Regular cardiac myocyte (primary cell): ENCODE measurements at places on chromosomes 6 and 20. TPM values are rescaled to one million over a fixed set of nuclear protein-coding genes. Genes with fewer than 3 reads are reported as not detected.

LY6G6F gene
- total RNA-seq: not detected in 2 replicates

HLA-G gene
- 1.1 TPM in 1 of 2 replicates, not detected in the other for total RNA-seq

FOXC1 gene
- total RNA-seq: 2.3 and 2.8 TPM in 2 replicates

THBS2 gene
- total RNA-seq: 629 and 1,580 TPM in 2 replicates

SAMD10 gene
- 0.38 and 0.56 TPM in 2 replicates for total RNA-seq

SYTL3 gene
- 3.6 and 6.8 TPM in 2 replicates for total RNA-seq

OR2H1 gene
- total RNA-seq: not detected in 2 replicates

MUC21 gene
- total RNA-seq: not detected in 2 replicates

SLC17A4 gene
- total RNA-seq: not detected in 2 replicates

UNC5CL gene
- under 0.01 TPM in 1 of 2 replicates, not detected in the other for total RNA-seq

CRISP2 gene
- total RNA-seq: not detected in 2 replicates

SLC13A3 gene
- 0.38 and 2.3 TPM in 2 replicates for total RNA-seq

RGS17 gene
- 7.3 and 9.3 TPM in 2 replicates for total RNA-seq

SNRPB2 gene
- total RNA-seq: 47.1 and 64.2 TPM in 2 replicates

OR12D2 gene
- not detected in 2 replicates for total RNA-seq

ZFP64 gene
- 13.6 and 18.3 TPM in 2 replicates for total RNA-seq

EPHA7 gene
- 0.28 and 1.3 TPM in 2 replicates for total RNA-seq

PNLDC1 gene
- total RNA-seq: 0.19 and 0.56 TPM in 2 replicates

KLHDC3 gene
- total RNA-seq: 64.8 and 107 TPM in 2 replicates

B3GALT4 gene
- total RNA-seq: 1.5 and 2.5 TPM in 2 replicates

COL9A3 gene
- under 0.01 and 0.19 TPM in 2 replicates for total RNA-seq

SLC17A1 gene
- not detected in 2 replicates for total RNA-seq

ABRACL gene
- total RNA-seq: 25.9 and 47.2 TPM in 2 replicates

ASXL1 gene
- 29.5 and 35.5 TPM in 2 replicates for total RNA-seq

RIPOR3 gene
- total RNA-seq: 5.4 and 13.2 TPM in 2 replicates

SLC26A8 gene
- not detected in 2 replicates for total RNA-seq

FUT9 gene
- not detected in 2 replicates for total RNA-seq

FAM83B gene
- total RNA-seq: 0.19 and 0.28 TPM in 2 replicates

NNAT gene
- 0.19 TPM in 1 of 2 replicates, not detected in the other for total RNA-seq

PTCRA gene
- total RNA-seq: 0.19 TPM in 1 of 2 replicates, not detected in the other

CCR6 gene
- not detected in 2 replicates for total RNA-seq
